Amniotic stem cell (primary cell): ENCODE measurements at places on chromosomes 1 and 21.

GRCh38 chr1:6185635-6186382, 5.7 kb upstream of the CHD5 start:
- DNase-seq: no peak

DNA sequence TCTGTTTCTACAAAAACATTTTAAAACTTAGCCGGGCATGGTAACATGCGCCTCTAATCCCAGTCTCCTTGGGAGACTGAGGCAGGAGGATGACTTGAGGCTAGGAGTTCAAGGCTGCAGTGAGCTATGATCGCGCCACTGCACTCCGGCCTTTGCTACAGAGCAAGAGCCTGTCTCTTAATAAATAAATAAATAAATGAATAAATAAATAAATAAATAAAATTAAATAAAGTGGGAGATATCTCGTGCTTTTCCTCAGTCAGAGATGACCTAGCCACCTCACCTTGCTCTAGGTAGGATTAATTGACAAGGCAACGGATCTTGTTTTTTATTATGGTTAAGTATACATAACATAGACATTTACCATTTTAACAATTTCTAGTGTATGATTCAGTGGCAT, 14.3 kb upstream of the BRWD1 start:
- DNase-seq: no peak

DNA sequence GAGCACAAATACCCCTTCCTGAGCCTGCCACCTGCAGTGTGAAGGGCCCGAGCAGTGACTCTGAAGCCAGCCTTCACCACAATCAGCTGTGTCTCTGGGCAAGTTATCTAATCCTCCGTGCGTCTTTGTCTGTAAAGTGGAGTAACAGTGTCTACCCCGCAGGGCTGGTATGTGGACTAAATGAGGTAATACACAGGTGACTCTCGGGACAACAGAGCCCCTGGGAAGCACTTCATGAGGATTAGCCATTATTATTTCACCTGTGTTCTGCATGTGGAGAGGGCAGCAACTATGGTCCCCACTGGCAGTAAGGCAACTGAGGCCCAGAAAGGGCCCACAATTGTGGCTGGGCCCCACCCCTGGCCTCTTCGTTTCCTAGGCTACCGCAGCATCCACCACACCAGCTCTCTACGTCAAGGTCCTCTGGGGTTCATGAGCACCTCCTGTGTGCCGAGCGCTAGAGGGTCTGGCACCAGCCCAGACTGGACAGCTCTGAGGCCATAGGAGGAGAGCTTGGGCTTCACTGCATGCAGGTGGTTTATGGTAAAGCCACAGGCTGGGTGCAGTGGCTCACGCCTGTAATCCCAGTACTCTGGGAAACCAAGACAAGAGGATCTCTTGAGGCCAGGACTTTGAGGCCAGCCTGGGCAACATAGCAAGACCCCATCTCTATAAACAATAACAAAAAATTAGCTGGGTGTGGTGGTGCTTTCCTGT, 41.3 kb upstream of the LRP8 start:
- no peak for DNase-seq

DNA sequence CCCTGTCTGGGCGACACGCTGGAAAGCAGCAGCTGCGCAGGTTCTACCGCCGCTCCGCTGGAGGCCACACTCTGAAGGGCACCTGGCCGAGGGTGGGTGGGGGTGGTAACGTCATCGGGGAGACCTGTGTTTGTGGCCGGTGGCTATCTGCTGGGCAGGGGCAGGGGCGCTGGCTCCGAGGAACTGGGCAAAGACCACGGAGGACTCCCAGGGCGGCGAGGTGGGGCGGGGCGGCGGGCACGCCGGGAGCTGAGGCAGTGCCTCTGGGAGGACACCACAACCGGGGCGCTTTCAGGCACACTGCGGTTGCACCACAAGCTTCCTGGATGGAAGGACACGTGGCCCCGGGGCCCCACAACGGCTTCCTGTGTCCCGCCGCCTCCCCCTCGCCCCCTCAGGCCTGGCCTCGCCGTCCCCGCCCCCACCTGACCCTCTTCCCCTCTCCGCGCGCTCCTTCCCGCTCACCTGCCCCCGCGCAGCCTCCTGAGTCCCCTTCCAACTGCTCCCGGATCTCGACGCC, 3.3 kb upstream of the DENND2D start:
- no peak for DNase-seq
